ENCODE measurements at places on chromosomes 13 and 19. TPM values are rescaled to one million over a fixed set of nuclear protein-coding genes. Genes with fewer than 3 reads are reported as not detected.

PRRG2 gene
- total RNA-seq: 1.2 TPM

GRCh38 chr13:86155756-86156155 lies 356.5 kb upstream of the SLITRK6 start:
- no peak overlapping the region for H3K4me3 ChIP-seq
- no peak overlapping the region for H3K27ac ChIP-seq
- no peaks in the 10 kb centered on the region for H3K36me3 ChIP-seq
- H3K27me3 ChIP-seq: no peaks in the 10 kb centered on the region

- H3K36me3 ChIP-seq: no peaks in the 10 kb centered on the region
- H3K4me3 ChIP-seq: no peak overlapping the region
- no peaks in the 10 kb centered on the region for H3K27me3 ChIP-seq
- no peaks in the 10 kb centered on the region for H3K4me1 ChIP-seq
These were observed 403.5 kb upstream of the GPC6 start for GRCh38 chr13:92823059-92823458.

GRCh38 chr13:92802776-92803175 lies 423.8 kb upstream of the GPC6 start:
- no peak overlapping the region for H3K4me3 ChIP-seq
- H3K4me1 ChIP-seq: peaks cover 6% of the 10 kb centered on the region
- no peaks in the 10 kb centered on the region for H3K36me3 ChIP-seq
- H3K27ac ChIP-seq: no peak overlapping the region
- H3K27me3 ChIP-seq: no peaks in the 10 kb centered on the region

- no peak overlapping the region for H3K4me3 ChIP-seq
- H3K4me1 ChIP-seq: no peaks in the 10 kb centered on the region
- no peaks in the 10 kb centered on the region for H3K36me3 ChIP-seq
- H3K27ac ChIP-seq: no peak overlapping the region
These were observed 101.0 kb upstream of the DACH1 start for GRCh38 chr13:71967990-71968389.

GRCh38 chr13:88097541-88097940 lies 426.4 kb downstream of the SLITRK5 start:
- no peaks in the 10 kb centered on the region for H3K36me3 ChIP-seq
- H3K27ac ChIP-seq: no peak overlapping the region
- DNase-seq: no peak
- H3K27me3 ChIP-seq: no peaks in the 10 kb centered on the region

DNA sequence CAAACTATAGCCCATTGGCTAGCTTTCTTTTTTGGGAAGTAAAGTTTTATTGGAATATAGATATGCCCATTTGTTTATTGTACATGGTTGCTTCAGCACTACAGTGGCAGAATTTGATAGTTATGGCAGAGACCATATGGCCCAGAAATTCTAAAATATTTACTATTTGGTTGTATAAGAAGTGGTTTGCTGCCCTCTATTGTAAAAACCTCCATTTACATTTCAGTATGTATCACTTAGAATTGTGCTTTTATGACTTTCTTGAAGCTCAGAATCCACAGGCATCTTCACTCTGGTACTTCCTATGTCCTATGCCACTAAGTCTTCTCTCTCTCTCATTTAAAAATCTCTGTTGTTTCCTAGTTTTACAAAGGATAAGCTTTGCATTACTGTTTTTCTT lies 37.7 kb downstream of the DLEU7 start:
- H3K27ac ChIP-seq: no peak overlapping the region
- no peak for DNase-seq

DNA sequence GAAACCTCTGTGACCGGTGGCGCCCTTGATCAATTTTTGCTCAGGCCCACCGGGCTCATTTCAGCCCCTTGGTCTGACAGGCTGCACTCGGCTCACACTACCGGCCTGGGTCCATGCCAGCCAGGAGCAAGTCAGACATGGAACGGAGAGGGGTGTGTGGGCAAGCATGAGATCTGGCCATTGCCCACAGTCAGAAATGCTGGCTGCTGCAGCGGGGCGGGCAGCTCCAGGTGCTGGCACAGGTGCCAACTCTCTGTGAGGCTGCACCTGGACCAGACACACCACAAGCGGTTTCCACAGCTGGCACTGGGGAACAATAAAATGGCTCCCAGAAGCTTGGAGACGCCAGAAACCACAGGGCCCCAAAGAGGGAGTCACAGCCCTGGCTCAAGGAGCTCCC lies 43.6 kb upstream of the LPAR6 start:
- H3K4me1 ChIP-seq: no peaks in the 10 kb centered on the region
- no peak for DNase-seq
- no peaks in the 10 kb centered on the region for H3K27me3 ChIP-seq
- no peak overlapping the region for H3K4me3 ChIP-seq

GRCh38 chr19:32129141-32129540 lies 216.3 kb upstream of the ZNF507 start:
- no peaks in the 10 kb centered on the region for H3K36me3 ChIP-seq
- DNase-seq: no peak
- H3K4me1 ChIP-seq: no peaks in the 10 kb centered on the region
- H3K4me3 ChIP-seq: no peak overlapping the region
- H3K27me3 ChIP-seq: no peaks in the 10 kb centered on the region

ZNF439 gene
- 3.6 TPM for total RNA-seq

DNA sequence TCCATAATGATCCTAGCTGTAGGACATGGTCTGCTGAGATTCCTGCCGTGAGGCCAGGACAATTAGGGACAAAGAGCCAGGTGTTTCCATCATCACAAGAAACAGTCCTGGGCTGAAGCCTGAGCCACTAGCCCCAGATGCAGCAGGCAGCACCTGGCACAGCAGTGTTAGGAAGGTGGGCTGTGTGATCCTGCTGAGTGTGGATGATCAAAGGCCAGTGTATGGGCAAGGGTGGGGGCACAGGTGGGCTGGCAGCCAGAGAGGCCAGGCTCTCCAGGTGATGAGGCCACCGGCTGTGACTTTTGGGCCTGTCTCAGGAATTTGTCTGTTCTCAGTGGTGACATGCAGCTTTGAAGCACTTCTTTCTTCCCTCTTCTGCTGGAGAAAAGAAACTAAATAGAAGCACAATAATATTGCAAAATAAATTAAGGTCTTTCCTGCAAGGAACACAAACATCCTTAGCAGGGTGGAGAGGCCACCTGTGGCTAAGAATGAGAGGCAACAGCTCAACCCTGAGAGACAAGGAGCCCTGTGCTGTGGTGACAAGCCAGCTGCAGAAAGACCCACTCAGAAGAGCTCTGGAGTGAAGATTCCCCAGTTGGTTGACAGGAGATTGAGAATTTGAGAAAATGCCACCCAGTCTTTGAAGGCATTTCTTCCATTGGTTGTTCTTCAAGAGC lies 127.6 kb downstream of the KATNAL1 start:
- peaks cover 4% of the 10 kb centered on the region for H3K36me3 ChIP-seq
- no peak overlapping the region for H3K27ac ChIP-seq
- no peak overlapping the region for H3K4me3 ChIP-seq
- H3K27me3 ChIP-seq: no peaks in the 10 kb centered on the region
- peaks cover 8% of the 10 kb centered on the region for H3K4me1 ChIP-seq

FUT2 gene
- total RNA-seq: not detected

ZNF544 gene
- total RNA-seq: 51.8 TPM

- no peak for DNase-seq
- H3K36me3 ChIP-seq: no peaks in the 10 kb centered on the region
- no peak overlapping the region for H3K4me3 ChIP-seq
- no peak overlapping the region for H3K27ac ChIP-seq
- H3K27me3 ChIP-seq: peaks cover under 1% of the 10 kb centered on the region
These were observed 31.8 kb upstream of the SPART start for GRCh38 chr13:36377826-36378468.

DNA sequence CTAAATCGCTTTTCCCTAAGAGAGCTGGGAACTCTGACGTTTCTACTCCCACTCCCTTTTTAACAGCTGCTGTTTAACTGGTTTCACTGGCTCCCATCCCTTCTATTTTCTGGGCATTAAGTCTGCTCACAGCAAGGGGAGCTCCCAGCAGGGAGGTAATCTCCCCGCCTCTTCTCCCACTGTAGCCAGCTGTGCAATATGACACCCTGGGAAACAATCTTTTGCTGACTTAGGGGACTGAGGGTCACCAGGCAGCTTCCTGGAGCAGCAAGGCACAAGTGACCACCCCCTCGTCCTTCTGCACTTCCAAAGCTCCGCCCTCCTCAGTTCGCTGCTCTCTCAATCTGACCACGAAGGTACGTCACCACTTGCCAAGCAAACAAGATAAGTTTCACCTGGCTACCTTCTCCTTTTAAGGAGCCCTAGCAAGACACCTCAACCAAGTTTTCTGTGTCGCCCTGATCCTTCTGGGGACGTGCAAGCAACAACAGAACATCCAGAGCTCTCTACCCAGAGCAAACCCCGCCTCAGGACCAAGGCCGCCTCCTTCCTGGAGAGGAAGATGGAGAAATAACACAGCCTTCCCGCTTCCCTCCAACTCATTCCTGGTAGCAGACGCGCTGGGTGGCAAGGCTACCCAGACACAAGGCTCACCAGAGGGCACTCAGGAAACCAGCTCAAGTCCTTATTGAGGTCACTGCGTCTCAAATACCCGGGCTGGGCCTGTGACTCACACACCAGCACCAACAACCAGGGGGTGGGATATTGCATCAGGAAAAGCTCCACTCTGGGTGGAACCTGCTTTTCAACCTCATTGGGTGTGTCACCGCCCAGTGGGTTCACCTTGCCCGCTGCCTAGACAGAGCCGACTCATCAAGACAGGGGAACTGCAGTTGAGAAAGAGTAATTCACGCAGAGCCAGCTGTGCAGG lies 92.4 kb downstream of the STK24 start:
- H3K27ac ChIP-seq: peak overlapping the region; percentile 82
- peaks cover 68% of the 10 kb centered on the region for H3K4me1 ChIP-seq
- peak overlapping the region; percentile 22 for H3K4me3 ChIP-seq
- DNase-seq: no peak
- H3K27me3 ChIP-seq: no peaks in the 10 kb centered on the region

RGS9BP gene
- 0.17 TPM for total RNA-seq

GRCh38 chr19:46618670-46619231 lies 6.1 kb downstream of the PTGIR start:
- peaks cover 44% of the 10 kb centered on the region for H3K36me3 ChIP-seq
- peaks cover 69% of the 10 kb centered on the region for H3K4me1 ChIP-seq
- peak overlapping the region; percentile 97 for H3K27ac ChIP-seq
- no peak for DNase-seq
- no peaks in the 10 kb centered on the region for H3K27me3 ChIP-seq

DNA sequence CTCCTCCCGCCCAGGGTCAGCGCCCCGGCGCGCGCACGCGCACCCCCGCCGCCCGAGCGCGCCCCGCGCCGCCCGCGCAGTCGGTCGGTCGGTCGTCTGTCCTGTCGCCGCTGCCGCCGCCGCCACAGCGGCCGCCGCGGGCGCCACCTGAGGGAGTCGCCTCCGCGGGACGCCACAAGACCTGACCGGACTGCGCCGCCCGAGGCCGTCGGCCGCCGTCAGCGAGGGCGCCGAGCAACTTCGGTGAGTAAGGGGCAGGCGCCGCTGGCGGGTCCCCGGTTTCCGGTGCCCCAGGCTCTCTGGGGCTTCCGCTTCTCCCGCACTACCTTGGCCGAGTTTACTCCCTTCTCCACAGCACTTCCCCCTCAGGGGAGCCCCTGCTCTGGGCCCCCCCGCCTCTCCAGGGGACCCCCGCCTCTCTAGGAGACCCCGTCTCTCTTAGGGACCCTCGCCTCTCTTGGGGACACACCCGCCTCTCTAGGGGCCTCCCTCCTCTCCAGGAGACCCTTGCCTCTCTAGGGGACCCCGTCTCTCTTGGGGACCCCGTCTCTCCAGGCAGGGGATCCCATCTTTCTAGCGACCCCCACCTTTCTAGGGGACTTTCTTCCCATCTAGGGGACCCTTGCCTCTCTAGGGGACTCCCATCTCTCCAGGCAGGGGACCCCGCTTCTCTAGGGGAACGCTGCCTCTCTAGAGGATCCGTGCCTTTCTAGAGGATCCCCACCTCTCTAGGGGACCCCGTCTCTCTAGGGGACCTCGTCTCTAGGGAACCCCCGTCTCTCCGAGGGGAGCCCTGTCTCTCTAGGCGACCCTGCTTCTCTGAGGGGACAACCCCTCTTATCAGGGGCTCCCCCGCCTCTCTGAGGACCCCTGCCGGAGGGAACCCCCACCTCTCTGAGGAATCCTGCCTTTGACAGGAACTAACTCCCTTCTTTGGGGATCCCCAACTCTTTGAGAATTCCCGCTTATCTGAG lies 19.3 kb upstream of the GATAD2A start:
- peak overlapping the region; percentile 96 for H3K4me3 ChIP-seq
- peak overlapping the region; percentile 95 for H3K27ac ChIP-seq
- no peak for DNase-seq
- peaks cover 4% of the 10 kb centered on the region for H3K36me3 ChIP-seq
- peaks cover 2% of the 10 kb centered on the region for H3K27me3 ChIP-seq
- peaks cover 50% of the 10 kb centered on the region for H3K4me1 ChIP-seq

GRCh38 chr13:80577285-80577684 lies 236.4 kb upstream of the SPRY2 start:
- no peaks in the 10 kb centered on the region for H3K36me3 ChIP-seq
- peaks cover 2% of the 10 kb centered on the region for H3K27me3 ChIP-seq
- H3K27ac ChIP-seq: no peak overlapping the region
- no peak overlapping the region for H3K4me3 ChIP-seq

DNA sequence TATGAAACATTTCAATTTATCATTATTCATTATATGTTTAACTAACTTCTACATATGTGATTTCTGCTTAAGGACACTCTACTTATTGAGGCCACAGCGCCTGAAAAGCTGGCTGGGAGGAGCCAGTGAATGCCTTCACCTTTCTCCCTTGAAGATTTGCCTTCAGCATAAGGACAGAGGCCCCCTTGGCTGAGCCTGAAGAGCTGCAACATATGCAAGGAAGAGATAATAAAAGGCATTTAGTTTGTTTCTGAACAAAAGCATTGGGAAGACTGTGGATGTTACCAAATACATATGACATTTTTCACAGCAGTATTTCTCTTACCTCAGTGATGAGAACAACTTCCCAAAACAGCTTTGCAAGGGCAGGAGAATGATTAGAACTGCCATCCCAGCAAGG lies 92.1 kb downstream of the ABCC4 start:
- no peaks in the 10 kb centered on the region for H3K27me3 ChIP-seq
- peaks cover 4% of the 10 kb centered on the region for H3K36me3 ChIP-seq
- H3K4me3 ChIP-seq: no peak overlapping the region
- no peak overlapping the region for H3K27ac ChIP-seq
- no peak for DNase-seq
- H3K4me1 ChIP-seq: no peaks in the 10 kb centered on the region
